ENCODE measurements at places on chromosomes 5 and 9.
A peak's percentile ranks its signal among the peaks of the same experiment; 100 is the strongest.

DNA sequence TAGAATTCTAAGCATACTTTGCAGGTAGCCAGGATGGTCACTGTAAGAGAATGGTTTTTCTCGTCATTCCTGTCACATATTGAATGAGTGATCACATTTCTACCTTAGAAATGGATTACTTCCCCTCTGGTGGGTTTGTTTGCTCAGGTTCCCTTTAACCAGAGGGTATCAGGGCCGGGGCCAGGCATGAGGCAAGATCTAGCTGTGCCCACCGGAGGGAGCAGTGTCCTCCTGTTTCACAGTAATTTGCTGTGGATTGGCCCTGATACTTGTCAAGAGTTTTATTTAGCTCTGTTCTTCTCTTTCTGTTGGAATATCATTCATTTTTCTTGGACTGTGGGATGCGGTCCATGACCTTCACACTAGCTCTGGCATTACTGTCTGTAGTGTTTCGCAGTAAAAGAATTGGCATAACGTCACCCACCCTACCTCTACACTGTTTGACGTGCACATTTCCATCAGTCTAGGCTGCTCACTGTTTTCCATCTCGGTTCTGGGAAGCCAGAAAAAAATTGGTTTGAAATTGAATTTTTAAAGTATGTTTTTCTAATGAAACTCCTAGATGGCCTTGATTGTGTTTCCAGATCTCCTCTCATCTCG, 42.4 kb upstream of the ZBED3 start:
- DNase-seq = peak; percentile 14

DNA sequence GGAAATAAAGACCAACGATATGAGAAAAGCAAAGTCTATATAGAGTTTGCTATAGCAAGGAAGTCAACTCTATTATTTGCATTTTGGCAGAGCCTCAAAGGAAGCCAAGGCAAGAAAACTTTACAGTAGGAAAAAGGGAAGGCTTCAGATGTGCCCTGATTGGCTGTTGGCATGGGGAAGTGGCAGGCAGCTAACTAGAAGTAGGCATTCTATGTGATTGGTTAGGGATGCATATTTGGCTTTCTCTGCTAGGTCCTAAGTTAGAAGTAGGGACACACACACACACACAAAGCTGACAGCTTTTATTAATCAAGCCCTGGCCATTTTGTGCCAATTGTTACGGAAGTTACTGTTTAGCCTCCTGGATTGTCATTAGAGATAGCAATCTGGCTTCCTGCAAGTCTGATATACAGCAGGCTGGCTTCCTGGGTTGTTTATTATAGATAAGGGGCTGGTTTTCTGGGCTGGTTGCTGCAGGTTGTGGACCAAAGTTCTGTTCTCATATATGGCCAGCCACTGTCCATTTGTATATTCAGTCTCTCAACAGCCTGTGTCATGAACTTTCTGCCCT, 308.1 kb upstream of the GRAMD2B start:
- DNase-seq = no peak

DNA sequence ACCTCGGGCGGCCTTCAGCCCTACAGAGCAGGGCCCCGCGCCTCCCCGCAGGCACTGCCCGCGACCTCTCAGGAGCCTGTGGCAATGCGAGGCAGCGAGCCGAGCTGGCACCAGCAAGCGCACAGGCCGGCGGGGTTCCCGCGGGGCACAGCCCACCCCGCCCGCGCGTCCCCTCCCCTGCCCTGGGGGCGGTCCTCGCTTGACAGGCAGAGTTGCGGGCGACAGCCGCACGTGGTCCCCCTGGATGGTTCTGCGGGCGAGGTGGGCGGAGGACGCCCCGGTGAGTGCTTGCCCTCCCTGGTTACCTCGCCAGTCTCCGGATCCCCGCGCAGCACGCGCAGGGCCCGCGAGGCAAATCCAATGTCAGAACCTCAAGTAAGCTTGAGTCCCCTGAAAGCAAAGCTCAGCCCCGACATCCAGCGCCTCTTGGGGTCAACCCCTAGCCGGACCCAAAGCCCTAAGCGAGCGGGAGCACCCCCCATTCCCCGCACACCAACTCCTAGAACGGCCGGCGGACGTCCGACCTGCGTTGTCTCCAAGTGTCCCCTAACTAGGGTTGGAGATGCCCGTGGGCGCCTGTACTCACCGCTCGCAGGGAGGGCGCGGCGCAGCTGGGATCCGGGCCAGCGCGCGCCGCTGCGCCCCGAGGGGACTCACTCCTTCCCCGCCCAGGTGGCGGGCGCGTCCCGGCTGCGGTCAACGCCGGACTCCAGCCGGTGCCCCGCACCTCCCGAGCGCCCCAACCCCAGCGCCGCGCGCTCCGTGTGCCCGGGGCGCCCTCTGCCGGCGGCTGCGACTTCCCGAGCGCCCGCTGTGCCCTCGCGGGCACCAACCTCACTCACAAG, at the start of gene DRD1:
DRD1 (minus strand) TSS at position 123 of the 845 bp plus-strand sequence. CDS start 1,083 bp downstream, outside the sequence.
- no peak for DNase-seq

DNA sequence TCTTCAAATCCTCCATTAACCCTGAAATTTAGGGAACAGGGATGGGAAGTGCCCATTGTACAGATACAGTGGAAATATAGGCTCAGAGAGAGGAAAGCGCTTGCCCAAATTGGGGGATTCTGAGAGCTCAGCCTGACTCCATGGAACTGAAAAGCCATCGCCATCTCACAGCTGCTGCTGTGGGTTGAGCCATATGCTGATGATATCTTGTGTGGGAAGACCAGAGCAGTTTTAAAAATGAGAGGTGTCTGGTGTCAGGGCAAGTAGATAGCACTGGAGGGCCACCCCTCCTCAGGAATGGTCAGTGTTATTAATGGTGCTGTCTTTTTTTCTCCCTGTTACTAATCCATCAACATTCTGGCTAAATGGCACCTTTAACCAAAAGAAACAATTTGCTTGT, 50.9 kb upstream of the C5orf58 start:
- DNase-seq = no peak

- no peak for DNase-seq
Measured at GRCh38 chr5:118561971-118562370, 426.4 kb downstream of the DTWD2 start.

DNA sequence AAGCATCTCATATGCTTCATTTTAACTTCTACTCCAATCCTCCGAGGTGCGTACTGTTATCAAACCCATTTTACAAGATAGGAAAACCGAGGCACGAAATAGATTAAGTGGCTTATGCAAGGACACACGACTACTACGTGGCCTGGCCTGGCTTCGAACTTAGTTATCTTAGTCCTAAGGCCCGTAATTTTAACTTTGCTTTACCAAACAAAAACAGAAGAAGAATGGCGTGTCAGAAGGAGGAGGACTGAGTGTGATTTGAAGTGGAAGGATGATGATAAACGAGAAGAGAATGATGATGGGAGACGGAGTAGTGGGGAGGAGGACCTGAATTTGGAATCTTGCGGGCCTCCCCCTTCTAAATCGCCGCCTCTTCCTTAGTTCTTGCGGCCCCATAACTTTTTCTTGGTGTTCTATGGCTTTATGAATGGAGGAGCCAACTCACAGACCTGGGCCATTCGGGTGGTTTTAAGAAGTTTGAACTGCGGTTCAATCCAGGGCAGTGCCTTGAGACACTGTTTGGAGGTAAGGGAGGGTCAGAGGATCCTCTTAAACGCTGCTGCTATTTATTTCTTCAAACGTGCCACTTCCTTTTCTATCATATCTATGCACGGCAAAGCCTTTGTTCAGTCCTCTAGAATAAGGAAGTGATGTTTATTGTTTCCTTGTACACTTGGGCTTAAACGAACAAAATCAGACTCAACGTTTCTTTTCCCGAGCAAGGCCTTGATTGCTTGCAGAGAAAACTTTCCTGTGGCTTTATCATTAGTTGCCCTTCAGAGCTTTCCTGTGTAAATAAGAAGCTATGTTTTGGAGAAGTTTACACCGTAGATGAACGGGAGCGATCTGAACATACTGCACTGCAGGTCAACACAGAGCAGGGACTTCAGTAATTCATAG, 795 bp downstream of the CNOT8 start:
- no peak for DNase-seq

- no peak for DNase-seq
Measured at GRCh38 chr5:160174780-160175437, 54.4 kb upstream of the FABP6 start.

- DNase-seq = no peak
Measured at GRCh38 chr5:163089926-163090325, 347.5 kb upstream of the CCNG1 start.

DNA sequence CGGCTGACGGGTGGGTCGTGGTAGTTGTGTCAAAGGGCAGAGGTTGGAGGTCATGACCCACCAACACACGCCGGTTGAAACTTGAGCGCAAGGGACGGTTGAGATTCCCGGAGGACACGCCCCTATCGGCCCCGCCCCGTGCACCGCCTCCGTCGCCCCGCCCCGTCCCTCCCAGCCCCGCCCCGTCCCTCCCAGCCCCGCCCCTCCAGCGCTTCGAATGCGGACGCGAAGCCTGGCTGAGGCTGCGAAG, 226 bp upstream of the RANBP17 start:
- no peak for DNase-seq

DNA sequence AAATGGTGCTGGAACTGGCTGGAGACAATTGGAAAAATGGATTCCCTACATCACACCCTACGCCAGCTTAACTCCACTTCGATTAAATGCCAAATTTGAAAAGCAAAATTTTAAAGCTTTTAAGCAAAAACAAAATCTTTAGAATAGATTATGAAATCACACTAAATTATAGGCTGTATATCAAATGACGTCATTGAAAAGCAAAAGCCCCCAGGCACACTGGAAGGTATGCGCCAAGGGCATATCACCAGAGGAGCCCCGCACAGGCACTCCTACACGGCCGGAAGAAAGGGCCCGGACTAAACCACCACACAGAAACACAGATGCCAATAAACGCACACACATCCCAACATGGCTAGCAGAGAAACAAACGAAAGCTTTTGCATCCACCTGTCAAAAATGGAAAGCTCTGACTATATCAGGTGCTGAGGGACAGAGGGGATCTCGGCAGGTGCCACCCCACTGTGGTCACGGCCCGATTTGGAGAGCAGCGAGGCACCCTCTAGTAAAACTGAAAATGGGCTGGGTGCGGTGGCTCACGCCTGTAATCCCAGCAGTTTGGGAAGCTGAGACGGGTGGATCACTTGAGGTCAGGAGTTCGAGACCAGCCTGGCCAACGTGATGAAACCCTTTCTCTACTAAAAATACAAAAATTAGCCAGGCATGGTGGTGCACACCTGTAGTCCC, 17.0 kb upstream of the MXD3 start:
- DNase-seq = no peak

DNA sequence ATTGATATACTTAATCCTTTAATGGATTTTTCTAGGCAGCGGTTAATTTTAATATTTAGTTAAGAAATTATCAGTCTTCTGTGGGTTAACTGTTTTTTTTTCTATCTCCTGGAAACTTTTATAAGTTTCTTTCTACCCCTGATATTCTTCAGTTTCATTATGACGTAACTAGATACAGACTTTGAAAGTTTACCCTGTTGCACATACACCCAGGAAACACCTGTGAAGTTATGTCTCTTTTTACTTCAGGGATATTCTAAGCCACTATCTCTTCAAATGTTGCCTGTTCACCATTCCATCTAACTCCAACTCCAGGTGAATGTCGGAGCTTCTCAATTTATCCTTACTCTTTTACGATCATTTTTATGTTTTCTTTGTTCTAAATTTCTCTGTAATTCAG, 329.0 kb downstream of the ICE1 start:
- no peak for DNase-seq

GRCh38 chr9:121395558-121395957, 25.5 kb upstream of the STOM start:
- no peak for DNase-seq

- DNase-seq = no peak
Measured at GRCh38 chr5:72093824-72094223, 13.5 kb upstream of the MAP1B start.

GRCh38 chr9:97064176-97064575, 25.2 kb upstream of the CTSV start:
- DNase-seq = no peak

All from skin of body (tissue), 3 donors.